CD4-positive, alpha-beta T cell treated with Interleukin-2 at 100 ng/mL for 4 hours (primary cell): ENCODE measurements at places on chromosomes 3 and 15.

GRCh38 chr3:43106293-43106628 is 382 bp upstream of the POMGNT2 start:
- DNase-seq, result no peak

GRCh38 chr3:194938845-194939531 is 253.3 kb downstream of the FAM43A start:
- DNase-seq, result no peak

GRCh38 chr3:133663569-133664313 is 2.0 kb upstream of the TOPBP1 start:
- peak; percentile 68 for DNase-seq

GRCh38 chr3:188360364-188360881 is 206.5 kb downstream of the LPP start:
- no peak for DNase-seq

GRCh38 chr3:157999246-157999645 is 107.0 kb downstream of the SHOX2 start:
- no peak for DNase-seq

GRCh38 chr15:60695713-60696522 is 217.0 kb upstream of the ICE2 start:
- peak; percentile 76 for DNase-seq

DNA sequence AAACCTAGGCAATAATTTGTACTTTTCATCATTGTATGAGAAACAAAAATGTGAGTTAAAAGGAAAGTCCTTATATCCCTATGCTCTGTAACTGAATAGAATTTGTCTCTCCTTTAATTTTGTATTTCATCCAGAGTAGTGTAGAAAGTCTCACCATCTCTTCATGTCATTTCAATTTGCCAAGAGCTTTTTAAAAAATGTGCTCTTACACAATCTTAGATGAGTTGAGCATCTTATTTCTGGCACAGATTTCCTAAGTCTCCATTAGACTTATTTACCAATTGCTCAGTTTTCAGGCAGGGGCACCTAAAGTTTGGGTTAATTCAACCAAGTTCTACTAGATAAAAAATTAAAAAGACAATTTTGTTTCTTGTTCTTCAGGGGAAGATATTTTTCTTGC is 201.5 kb upstream of the RBMS3 start:
- DNase-seq, result no peak

GRCh38 chr3:111881480-111881879 is 22.4 kb downstream of the PHLDB2 start:
- no peak for DNase-seq

DNA sequence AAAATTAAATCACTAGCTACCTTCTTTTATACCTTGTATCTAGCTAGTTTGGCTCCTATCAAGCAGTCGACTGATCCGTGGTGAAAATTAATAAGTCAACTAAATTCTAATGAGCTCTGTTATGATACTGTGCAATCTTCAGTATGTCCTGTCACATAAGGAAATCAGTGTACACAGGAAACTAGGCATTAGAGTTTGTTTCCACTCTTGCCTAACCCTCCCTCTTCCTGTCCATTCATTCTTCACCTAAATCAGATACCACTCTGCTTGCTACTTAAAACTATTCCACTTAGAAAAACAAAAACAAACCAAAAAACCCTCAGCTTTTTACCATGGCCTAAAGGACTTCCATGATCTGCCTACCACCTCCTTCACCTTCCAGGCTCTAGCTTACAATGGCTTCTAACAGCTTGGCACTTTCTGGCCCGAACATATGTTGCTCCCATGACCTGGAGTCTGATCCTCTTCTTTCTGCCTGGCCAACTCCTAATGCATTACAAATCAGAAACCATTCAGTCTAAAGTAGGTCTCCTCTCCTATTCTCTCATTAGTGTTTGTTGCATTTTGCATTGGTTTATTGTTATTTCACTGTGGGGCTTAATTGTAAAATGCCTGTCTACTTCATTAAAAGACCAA is 7.9 kb downstream of the RFC4 start:
- DNase-seq, result no peak

- DNase-seq, result no peak
Observed at GRCh38 chr3:101253396-101253795, 67.0 kb downstream of the IMPG2 start.

DNA sequence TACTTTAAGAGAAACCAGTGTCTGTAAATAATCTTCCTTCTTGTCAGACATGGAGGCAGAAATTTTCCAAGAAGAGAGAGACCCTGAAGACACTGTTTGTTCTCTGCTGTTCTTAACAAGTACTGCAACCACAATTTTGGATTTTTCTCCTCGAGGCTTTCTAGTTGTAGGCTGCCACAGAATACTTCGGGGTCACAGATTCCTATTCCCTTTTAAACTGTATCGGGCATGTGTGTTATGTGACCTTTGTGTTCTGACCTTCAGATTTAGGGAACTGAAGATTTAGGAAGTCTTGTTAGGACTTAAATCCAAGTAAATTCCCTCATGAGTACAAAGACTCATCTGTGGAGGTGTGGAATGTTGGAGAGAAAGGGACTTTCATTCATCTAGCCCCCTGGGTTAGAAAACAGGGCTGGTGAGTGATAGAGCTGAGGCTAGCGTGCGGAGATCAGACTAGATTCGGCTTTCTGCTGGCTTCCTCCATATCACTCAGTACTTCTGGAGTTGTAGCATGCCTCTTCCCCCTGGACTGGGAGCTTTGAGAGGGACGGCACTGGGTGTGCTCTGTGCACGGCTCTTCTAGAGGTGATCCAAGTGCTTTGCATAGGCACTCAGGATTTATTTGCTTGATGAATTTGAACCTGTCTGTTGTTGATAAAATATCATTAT is 237.0 kb downstream of the LPP start:
- no peak for DNase-seq

DNA sequence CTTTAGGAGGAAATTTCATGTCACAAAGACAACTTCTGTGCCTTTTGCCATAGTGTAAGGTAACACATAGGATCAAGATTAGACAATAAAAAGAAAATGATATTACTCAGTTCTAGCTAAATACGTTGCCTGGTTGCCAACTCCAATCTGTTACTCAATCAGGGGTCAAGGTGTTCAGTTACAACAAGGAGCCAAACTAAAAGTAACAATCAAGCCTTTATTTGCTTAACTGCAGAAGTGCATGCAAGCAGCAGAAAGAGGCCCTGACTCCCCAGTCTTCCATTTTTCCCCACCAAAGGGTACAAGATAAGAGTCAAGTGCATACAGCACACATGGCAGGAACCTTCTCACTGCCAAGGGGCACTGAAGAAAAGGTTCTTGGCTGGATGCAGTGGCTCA is 28.3 kb upstream of the PPP4R2 start:
- DNase-seq, result no peak

DNA sequence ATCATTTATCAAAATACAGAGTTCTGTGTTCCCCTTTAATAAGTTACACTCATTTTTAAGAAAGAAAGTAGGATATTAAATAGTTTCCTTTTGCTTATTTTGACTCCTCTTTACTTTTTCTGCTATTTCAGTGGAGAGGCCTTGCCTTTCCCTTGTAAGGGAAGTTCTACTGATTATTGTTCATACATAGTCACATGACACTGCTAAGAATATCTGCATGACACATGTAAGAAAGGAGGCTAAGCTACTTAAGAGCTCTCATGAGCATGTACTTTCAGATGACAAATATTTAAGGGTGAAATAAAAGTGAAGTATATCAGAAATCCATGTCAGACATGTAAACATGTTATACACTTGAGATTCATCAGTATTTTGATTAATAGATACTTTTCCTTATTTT is 39.0 kb downstream of the MYRIP start:
- DNase-seq, result no peak

- no peak for DNase-seq
Observed at GRCh38 chr15:77097921-77098320, 27.0 kb upstream of the TSPAN3 start.

- no peak for DNase-seq
Observed at GRCh38 chr3:61182662-61183061, 68.6 kb downstream of the FHIT start.

GRCh38 chr3:141045849-141046248 is 5.3 kb upstream of the SPSB4 start:
- no peak for DNase-seq

GRCh38 chr3:4745235-4745610 is 234.0 kb upstream of the BHLHE40 start:
- no peak for DNase-seq

DNA sequence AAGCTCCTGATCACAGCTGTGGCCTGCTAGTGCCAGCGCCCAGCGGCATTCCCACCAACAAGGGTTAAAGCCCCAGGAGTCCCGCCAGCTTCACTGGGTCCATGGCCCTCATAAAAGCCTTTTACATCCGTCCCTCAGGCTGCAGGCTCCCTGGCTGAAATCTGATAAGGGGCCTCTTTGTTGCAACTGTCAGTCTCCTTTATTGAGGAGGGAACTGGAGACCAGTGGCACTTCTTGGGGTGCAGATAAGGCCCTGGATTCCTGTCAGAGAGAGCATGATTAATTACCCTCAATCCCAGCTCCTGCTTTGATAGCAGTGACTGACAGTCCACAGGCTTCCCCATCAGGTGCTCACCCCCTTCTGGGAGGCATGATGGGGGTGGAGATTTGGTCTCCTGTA is 30.9 kb upstream of the CLK3 start:
- DNase-seq, result no peak

- DNase-seq, result no peak
Observed at GRCh38 chr3:171986176-171986575, 53.2 kb upstream of the FNDC3B start.

DNA sequence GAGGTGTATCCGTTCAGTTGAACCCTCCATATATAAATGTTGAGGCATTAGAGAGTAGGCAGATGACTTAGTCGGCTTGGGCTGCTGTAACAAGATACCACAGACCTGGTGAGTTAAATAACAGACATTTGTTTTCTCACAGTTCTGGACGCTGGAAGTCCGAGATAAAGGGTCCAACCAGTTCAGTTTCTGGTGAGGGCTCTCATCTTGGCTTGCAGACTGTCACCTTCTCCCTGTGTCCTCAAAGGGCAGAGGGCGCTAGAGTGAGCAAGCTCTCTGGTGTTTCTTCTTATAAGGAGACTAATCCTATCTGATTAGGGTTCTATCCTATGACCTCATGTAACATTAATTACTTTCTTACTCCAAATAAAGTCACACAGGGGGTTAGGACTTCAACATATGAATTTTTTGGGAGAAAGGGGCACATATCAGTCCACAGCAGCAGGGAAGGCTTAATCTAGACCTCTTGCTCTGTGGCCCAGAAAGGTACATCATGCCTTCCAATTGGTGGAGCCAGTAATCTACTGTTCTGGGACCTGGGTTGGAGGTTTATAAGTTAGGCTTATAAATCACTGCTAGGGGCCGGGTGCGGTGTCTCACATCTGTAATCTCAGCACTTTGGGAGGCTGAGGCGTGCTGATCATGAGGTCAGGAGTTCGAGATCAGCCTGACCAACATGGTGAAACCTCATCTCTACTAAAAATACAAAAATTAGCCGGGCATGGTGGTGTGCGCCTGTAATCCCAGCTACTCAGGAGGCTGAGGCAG is 26.3 kb upstream of the SLC28A2 start:
- DNase-seq, result no peak

DNA sequence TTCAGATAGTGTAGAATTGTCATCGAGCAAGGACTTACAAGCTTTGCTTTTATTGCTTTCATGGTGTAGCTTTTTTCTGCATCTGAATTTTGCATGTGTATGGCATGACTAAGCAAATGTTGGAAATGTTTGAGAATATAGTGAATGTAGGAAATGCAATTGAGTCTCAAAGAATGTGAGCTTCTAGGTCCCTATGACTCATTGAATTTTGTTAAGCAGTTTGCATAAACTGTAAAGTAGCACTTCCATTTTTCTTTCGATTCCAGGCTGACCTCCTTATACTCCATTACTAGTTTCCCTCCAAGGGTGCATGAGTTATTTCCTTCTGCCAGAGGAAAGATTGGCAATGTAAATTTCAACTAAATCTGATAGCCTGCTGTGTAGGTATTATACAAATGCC is 619.2 kb downstream of the DIPK2A start:
- DNase-seq, result no peak

DNA sequence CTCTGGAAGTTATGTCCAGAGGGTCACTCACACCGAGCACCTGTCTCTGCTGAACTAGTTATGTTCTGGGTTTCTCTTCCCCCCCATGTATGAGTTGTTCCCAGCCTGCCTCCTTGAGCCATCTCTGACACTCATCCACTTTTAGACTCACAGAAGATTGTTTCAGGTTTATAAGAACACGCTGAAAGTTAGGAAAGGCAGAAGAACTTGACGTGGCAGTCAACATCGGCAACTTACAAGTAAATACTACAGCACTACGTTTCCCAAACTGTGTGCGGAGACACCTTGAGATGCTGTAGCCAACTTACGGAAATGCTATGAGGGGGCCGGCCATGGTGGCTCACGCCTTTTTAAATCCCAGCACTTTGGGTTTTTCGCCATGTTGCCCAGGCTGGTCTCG is 318.0 kb downstream of the ZNF621 start:
- no peak for DNase-seq

DNA sequence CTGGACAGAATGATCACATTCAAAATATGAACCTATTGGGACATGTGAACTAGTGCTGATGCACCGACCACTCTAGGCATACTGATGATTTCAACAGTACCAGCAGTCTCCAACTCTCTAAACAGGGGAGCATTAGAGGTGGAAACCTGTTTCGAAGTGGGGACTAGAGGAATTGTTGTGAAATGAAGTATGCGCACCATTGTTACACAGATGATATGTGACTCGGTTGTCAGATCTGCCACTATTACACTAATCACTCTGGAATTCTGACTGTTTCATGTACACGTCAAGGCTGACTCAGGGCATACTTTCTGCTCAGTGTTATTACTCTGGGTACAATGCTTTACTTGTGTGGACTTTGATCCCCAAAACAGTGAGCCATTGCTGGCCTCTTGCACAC is 198.2 kb upstream of the UBE2E2 start:
- DNase-seq, result no peak

DNA sequence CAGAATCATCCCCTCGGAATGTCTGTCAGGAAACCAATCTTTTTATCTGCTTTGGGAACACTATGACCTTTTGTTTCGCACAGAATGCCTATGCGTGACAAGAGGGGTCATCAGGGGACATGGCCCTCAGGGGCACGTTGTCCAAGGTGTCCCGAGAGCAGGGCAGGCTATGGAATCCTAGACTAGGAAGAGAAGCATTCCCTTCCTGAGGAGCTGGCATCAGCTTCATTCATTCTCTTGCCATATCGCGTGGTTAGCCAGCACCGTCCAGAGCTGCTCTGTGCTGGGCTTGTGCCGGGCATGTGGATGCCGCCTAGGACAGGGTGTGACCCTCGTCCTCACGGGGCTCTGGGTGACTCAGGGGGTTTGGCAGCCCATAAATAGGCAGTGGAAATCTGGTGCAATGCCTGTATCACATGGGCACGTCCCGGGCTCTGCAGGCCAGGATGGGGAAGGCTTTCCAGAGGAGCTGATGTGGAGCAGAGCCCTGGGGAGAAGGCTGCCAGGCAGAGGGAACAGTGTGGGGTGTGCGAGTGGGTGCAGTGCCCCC is 117.8 kb downstream of the TMEM266 start:
- no peak for DNase-seq

- no peak for DNase-seq
Observed at GRCh38 chr3:64213224-64213878, 11.9 kb downstream of the PRICKLE2 start.

GRCh38 chr3:78268716-78269668 is 1229.1 kb downstream of the ROBO2 start:
- DNase-seq, result no peak

- DNase-seq, result no peak
Observed at GRCh38 chr3:17972959-17973906, 230.8 kb upstream of the TBC1D5 start.
